ENCODE measurements at places on chromosomes 16 and 17.
A peak's percentile ranks its signal among the peaks of the same experiment; 100 is the strongest.

DNA sequence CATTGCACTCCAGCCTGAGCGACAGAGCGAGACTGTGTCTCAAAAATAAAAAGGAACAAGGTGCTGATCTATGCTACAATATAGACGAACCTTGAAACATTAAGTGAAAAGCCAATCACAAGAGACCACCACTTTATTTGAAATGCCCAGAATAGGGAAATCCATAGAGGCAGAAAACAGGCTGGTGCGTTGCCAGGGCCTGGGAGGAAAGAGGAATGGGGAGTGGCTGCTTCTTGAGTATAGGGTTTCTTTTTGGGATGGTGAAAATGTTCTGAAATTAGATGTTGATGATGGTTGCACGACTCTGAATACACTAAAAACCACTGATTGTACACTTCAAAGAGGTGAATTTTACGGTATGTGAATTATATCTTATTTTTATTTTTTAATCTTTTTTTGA lies 20.3 kb upstream of the GLIS2 start:
- no peaks in the 10 kb centered on the region for H3K27me3 ChIP-seq
- H3K36me3 ChIP-seq = no peaks in the 10 kb centered on the region
- peaks cover 6% of the 10 kb centered on the region for H3K4me1 ChIP-seq
- H3K4me3 ChIP-seq = no peak overlapping the region

GRCh38 chr16:67979955-67980678 lies at the start of gene DPEP3:
Gene DPEP3 (minus strand): TSS chr16:67980499. CDS start chr16:67980380, 119 bp downstream.
- no peaks in the 10 kb centered on the region for H3K36me3 ChIP-seq
- H3K27ac ChIP-seq = no peak within 1 kb of the TSS
- no peak within 1 kb of the TSS for H3K4me3 ChIP-seq
- H3K27me3 ChIP-seq = no peaks in the 10 kb centered on the region
- no peaks in the 10 kb centered on the region for H3K4me1 ChIP-seq

GRCh38 chr16:84565669-84566495 lies 52.0 kb downstream of the COTL1 start:
- no peak for DNase-seq
- no peak overlapping the region for H3K4me3 ChIP-seq
- no peaks in the 10 kb centered on the region for H3K27me3 ChIP-seq
- no peaks in the 10 kb centered on the region for H3K4me1 ChIP-seq

- no peaks in the 10 kb centered on the region for H3K27me3 ChIP-seq
- no peak for DNase-seq
- H3K4me1 ChIP-seq = no peaks in the 10 kb centered on the region
- H3K4me3 ChIP-seq = no peak overlapping the region
Observed at GRCh38 chr16:77931058-77931457, 91.3 kb upstream of the CLEC3A start.

GRCh38 chr16:83954577-83955016 lies 1.6 kb downstream of the OSGIN1 start:
- H3K4me1 ChIP-seq = no peaks in the 10 kb centered on the region
- DNase-seq = no peak
- H3K27ac ChIP-seq = no peak overlapping the region
- no peaks in the 10 kb centered on the region for H3K27me3 ChIP-seq
- H3K4me3 ChIP-seq = peak overlapping the region; percentile 74
- no peaks in the 10 kb centered on the region for H3K36me3 ChIP-seq

GRCh38 chr16:89360760-89361435 lies 129.5 kb downstream of the ANKRD11 start:
- no peaks in the 10 kb centered on the region for H3K27me3 ChIP-seq
- no peak for DNase-seq
- no peak overlapping the region for H3K4me3 ChIP-seq
- H3K4me1 ChIP-seq = peaks cover 4% of the 10 kb centered on the region

GRCh38 chr17:57557834-57558681 lies 187.0 kb downstream of the CCDC182 start:
- no peak for DNase-seq
- H3K4me3 ChIP-seq = no peak overlapping the region
- no peaks in the 10 kb centered on the region for H3K36me3 ChIP-seq
- no peak overlapping the region for H3K27ac ChIP-seq
- H3K4me1 ChIP-seq = no peaks in the 10 kb centered on the region

GRCh38 chr17:59800530-59800942 lies 92.2 kb downstream of the TUBD1 start:
- no peaks in the 10 kb centered on the region for H3K4me1 ChIP-seq
- no peaks in the 10 kb centered on the region for H3K27me3 ChIP-seq
- no peaks in the 10 kb centered on the region for H3K36me3 ChIP-seq
- no peak overlapping the region for H3K27ac ChIP-seq
- DNase-seq = no peak

GRCh38 chr17:33498069-33498468 lies 205.0 kb upstream of the ASIC2 start:
- H3K4me3 ChIP-seq = no peak overlapping the region
- H3K27me3 ChIP-seq = no peaks in the 10 kb centered on the region
- H3K27ac ChIP-seq = peak overlapping the region; percentile 19
- no peaks in the 10 kb centered on the region for H3K36me3 ChIP-seq

GRCh38 chr17:74757931-74758847 lies 9.8 kb downstream of the NHERF1 start:
- no peak for DNase-seq
- no peak overlapping the region for H3K4me3 ChIP-seq
- no peaks in the 10 kb centered on the region for H3K27me3 ChIP-seq
- peak overlapping the region; percentile 90 for H3K27ac ChIP-seq
- no peaks in the 10 kb centered on the region for H3K36me3 ChIP-seq

DNA sequence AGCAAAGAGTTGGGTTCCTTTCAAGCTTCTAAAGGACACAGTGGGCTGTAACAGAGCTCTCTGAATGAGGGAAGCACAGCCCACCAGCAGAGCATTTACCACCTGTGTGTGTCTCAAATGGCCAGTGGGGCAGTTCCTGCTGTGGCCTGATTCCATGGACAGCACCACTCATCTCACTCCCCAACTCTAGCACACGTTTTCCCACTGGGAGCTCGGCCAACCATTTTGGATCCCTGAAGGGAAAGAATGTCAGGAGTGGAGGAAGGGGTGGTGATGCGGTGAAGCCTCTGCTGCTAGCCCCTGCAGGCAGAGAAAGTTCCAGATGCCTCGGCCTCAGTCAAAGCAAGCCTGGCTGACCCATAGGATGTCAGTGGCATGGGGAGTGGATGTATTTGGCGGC lies 86.6 kb downstream of the PLXDC1 start:
- no peak for DNase-seq
- peak overlapping the region; percentile 72 for H3K27ac ChIP-seq
- H3K27me3 ChIP-seq = no peaks in the 10 kb centered on the region
- no peaks in the 10 kb centered on the region for H3K36me3 ChIP-seq

- peak overlapping the region; percentile 68 for H3K4me3 ChIP-seq
- H3K27me3 ChIP-seq = no peaks in the 10 kb centered on the region
- peaks cover 13% of the 10 kb centered on the region for H3K4me1 ChIP-seq
- no peaks in the 10 kb centered on the region for H3K36me3 ChIP-seq
- DNase-seq = no peak
- peak overlapping the region; percentile 98 for H3K27ac ChIP-seq
Observed at GRCh38 chr17:7843257-7843535, 9.2 kb downstream of the KDM6B start.

- no peaks in the 10 kb centered on the region for H3K36me3 ChIP-seq
- H3K4me3 ChIP-seq = peak within 1 kb of the TSS; percentile 54
- H3K27ac ChIP-seq = no peak within 1 kb of the TSS
Observed at GRCh38 chr17:15944759-15945526, at the start of gene ADORA2B. Gene ADORA2B (plus strand): TSS chr17:15945130. CDS start chr17:15945249, 119 bp downstream.

GRCh38 chr16:56438038-56438437 lies 12.7 kb upstream of the AMFR start:
- H3K27me3 ChIP-seq = no peaks in the 10 kb centered on the region
- H3K4me3 ChIP-seq = no peak overlapping the region
- DNase-seq = no peak
- no peaks in the 10 kb centered on the region for H3K4me1 ChIP-seq
- no peak overlapping the region for H3K27ac ChIP-seq

- no peak for DNase-seq
- H3K27me3 ChIP-seq = no peaks in the 10 kb centered on the region
- peaks cover 14% of the 10 kb centered on the region for H3K4me1 ChIP-seq
- H3K27ac ChIP-seq = peak overlapping the region; percentile 93
- H3K36me3 ChIP-seq = no peaks in the 10 kb centered on the region
Observed at GRCh38 chr17:41664587-41665565, 23.8 kb upstream of the EIF1 start.
